ENCODE measurements at places on chromosomes 4 and X.

DNA sequence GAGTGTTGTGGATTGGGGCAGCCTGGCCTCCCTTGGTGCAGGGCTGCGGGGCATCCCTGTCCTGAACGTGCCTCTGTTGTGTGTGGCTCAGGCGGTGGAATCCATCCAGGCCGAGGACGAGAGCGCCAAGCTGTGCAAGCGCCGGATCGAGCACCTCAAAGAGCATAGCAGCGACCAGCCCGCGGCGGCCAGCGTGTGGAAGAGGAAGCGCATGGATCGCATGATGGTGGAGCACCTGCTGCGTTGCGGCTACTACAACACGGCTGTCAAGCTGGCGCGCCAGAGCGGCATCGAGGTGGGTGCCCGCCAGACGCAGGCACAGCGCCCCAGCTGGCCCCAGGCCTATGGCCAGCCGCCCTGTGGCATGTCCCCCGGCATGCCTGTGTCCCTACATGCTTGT is 25.6 kb downstream of the MAEA start:
- DNase-seq = no peak

- no peak for DNase-seq
Observed at GRCh38 chr4:170682558-170683294, 593.0 kb upstream of the AADAT start.

- DNase-seq = no peak
Observed at GRCh38 chrX:22800806-22801205, 199.0 kb upstream of the DDX53 start.

GRCh38 chr4:188372058-188372457 is 232.8 kb downstream of the TRIML1 start:
- no peak for DNase-seq

DNA sequence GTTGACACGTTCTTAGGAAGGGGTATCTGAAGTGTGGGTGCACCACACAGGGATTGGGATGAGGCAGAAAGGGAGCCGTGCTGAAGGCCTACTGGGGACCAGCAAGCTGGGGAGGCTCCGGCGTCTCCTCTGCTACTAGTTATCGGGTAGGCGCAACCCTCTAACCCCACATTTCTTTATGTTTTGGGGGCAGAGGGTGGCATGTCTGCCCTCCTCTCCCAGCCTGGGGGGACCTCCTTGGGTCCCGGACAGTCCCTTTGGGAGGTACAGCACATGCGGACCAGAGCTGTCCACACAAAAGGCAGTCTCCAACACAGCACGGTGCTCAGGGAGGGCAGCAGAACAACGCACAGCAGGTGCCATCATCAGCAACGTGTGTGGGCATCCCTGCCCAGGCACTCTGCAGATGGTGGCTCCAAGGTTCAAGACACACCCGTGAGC is 33.2 kb downstream of the WDR1 start:
- no peak for DNase-seq

DNA sequence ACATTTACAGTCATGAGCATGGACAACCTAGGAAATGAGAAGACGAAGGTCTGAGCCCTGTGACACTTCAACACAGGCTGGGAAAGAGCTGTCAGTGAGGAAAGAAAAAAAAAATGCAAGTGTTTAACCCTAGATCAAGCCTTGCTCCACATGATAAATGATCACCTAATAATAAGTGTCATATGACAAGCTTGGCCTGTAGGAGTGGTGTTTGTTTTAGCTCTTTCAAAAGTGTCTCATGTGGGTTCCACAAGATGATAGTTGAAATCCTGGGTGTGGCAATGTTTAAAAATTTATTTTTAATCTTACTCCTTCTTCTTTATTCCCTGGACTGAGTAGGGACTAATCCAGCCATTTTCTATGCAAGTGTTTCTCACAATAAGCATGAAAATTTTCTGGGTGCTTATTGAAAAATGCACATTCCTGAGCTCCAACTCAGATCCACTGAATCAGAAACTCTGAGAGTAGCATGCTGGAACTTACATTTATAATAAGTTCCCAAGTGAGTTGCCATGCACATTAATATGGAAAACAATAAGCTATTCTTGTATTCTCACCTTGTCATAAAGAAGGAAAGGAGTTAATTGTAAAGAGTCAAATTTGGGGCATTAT is 138.3 kb downstream of the AREG start:
- DNase-seq = no peak

- no peak for DNase-seq
Observed at GRCh38 chr4:105698607-105699006, 9.9 kb downstream of the INTS12 start.

- DNase-seq = no peak
Observed at GRCh38 chr4:7462509-7462971, 27.8 kb upstream of the PSAPL1 start.

GRCh38 chrX:805103-805670 is 174.6 kb downstream of the SHOX start:
- no peak for DNase-seq
